ENCODE measurements at places on chromosomes 1 and 21. TPM values are rescaled to one million over a fixed set of nuclear protein-coding genes. Genes with fewer than 3 reads are reported as not detected.

The KCNJ6 gene
- total RNA-seq = not detected

- H3K27ac ChIP-seq = no peak overlapping the region
- H3K4me3 ChIP-seq = no peak overlapping the region
- no peaks in the 10 kb centered on the region for H3K4me1 ChIP-seq
- no peak for DNase-seq
- H3K27me3 ChIP-seq = no peaks in the 10 kb centered on the region
These were observed 97.7 kb downstream of the ATP5PO start for GRCh38 chr21:33817663-33818451.

DNA sequence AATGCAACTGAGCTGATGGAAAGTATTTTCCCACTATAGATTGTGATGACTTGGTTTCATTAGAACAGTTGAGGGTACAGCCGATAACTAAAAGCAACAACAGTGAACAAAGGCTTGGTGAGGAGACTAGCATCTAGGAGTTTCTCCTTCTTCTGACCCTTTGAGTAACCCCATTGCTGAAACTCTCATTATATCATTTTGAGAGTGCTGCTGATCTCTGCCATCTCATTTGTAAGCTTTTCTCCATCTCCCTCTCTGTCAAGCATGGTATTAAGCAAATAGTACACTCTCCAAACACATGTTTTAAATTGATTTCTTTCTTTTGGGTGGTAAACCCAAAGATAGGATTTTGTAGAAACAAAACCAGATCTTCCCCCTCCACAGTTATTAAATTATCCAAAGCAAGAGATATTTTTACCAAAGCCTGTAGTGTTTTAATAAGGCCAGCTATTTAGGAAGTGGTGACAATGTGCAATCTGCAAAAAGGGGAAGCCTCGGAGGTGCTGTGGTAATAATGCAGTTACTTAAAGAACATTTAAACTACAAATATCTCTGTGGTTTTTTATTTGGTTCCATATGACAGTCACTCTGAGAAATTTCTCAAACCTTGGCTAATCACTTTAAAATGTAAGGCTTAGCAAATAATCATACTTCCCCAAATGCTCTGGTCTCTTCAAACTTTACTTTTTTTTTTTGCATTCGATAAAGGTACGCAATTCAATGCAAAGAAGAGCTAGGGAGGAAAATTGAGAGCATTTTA, 287.5 kb downstream of the HLX start:
- no peak for DNase-seq
- no peaks in the 10 kb centered on the region for H3K36me3 ChIP-seq
- H3K27me3 ChIP-seq = no peaks in the 10 kb centered on the region
- no peak overlapping the region for H3K4me3 ChIP-seq

- H3K4me3 ChIP-seq = no peak overlapping the region
- no peaks in the 10 kb centered on the region for H3K27me3 ChIP-seq
- no peak for DNase-seq
- no peaks in the 10 kb centered on the region for H3K36me3 ChIP-seq
- H3K27ac ChIP-seq = no peak overlapping the region
These were observed 82.9 kb downstream of the ITPKB start for GRCh38 chr1:226656201-226656600.

Measured in CD8-positive, alpha-beta memory T cell (primary cell).